ENCODE measurements at places on chromosomes 7 and 10.

DNA sequence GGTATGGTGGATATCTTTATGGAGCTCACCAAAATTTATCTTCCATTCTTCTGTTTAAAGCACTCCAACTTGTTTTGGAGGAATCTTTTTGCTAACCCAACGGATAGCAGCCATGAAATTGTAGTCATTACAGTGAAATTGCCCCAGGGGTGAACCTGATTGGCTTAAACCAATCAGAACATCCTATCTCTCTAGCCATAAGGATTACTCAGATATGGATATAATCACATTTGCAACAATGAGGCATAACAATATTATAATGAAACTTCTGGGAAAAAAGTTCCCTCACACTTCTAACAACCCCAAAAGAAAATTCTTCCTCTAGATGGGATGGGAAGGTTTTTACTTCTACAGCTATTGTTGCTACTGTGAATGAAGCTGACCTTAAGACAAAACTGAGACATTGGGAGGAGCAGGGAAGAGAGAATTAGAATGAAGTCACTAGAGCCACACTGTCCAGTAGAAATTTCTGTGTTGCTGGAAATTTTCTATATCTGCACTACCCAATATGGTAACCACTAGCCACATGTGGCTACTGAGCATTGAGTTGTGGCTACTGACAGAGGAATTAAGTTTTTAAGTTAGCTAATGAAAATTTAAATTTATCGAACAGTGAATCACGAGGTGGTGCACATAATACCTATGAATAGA, 50.4 kb upstream of the ARHGAP21 start:
- DNase-seq, result no peak

GRCh38 chr7:1961701-1962276, 271.0 kb downstream of the MAD1L1 start:
- DNase-seq, result no peak

GRCh38 chr10:95798096-95798855, 42.3 kb downstream of the ENTPD1 start:
- DNase-seq, result no peak

GRCh38 chr10:110426294-110427181, 71.2 kb upstream of the DUSP5 start:
- peak; percentile 57 for DNase-seq

- no peak for DNase-seq
These were observed 19.1 kb upstream of the PRRT4 start for GRCh38 chr7:128380483-128381106.

GRCh38 chr10:30103595-30104320, 44.4 kb upstream of the JCAD start:
- DNase-seq, result no peak

GRCh38 chr10:69628891-69629290, 1.2 kb upstream of the FAM241B start:
- no peak for DNase-seq

Data from AG08396 (cell line).